ENCODE measurements at places on chromosomes 1 and 21.

DNA sequence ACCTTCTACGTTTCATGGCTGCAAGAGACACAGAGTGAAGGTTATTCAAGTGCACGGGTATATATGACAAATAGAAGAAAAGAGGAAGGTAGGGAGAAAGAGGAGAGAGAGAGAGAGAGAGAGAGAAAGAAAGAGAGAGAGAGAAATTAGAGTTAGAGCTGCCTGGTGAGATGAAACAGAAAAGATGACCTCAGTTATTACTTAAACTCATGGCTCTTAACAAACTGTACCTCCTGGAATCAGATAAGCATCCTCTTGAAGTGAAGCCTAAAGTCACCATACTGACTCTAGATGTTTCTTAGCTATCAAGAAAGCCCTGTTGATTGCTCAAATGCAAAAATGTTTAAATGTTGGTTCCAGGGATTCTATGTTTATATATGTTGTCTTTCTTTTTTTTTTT is 597.7 kb upstream of the ZP4 start:
- no peak for DNase-seq

- DNase-seq: no peak
Measured at GRCh38 chr1:31843506-31843905, 27.7 kb upstream of the SPOCD1 start.

DNA sequence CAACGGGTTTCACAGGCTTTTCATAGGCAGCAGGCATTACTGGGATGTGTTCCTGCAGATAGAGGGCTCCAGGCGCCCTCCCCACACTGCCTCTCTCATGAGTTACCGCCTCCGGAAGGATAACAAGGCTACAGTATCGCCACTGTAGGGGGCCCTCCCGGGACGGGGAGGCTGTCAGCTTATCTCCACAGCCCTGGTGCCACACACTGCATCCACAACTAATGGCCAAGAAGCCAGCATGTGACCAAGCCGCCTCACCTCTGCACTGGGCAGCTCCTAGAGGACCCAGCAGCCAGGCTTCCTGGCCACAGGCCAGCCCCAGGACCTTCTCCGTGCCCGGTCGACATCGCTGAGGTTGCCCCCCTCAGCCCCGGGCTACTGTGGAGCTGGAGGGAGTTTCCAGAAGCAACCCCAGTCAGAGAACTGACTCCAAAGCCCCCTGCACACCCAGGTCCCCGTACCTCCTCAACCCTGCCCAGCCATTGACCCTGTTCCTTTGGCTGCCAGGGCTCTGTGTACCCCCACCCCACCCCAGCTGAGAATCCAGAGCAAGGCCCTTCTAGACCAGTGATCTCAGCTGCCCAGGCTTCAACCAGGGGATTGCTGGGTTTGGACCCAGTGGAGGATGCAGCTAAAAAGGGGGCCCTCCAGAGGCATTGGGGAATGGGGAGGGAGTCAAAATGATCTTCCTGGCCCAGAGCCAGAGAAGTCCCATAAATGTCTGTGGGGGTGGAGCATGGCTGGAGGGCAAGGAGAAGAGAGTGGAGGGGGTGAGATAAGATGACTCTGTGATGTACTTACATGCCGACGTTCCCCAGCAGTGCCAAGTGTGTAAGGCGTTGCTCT is 45.0 kb downstream of the NEK2 start:
- DNase-seq: no peak

DNA sequence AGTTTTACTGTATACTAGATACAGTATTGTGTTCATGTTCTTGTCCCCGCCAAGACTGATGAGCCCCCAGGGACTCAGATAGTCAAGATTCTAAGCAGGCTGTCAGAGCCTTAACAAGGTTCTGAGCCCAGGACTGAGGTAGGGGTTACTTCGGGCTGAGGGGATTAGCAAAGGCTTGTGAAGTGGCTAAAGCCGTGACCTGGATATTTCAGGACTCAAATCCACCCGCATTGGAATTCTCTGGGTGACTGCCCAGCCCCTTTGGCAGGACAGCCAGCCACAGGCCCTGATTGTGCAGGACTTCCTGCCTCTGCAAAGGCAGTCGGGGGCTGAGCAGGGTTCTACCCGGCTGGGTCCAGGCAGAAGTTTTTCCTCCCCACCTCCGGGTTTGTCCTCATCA is at the start of gene PLA2G5:
PLA2G5 (plus strand) TSS at position 321 of the 400 bp plus-strand sequence. CDS start 14,637 bp downstream, outside the sequence.
- peak; percentile 20 for DNase-seq

DNA sequence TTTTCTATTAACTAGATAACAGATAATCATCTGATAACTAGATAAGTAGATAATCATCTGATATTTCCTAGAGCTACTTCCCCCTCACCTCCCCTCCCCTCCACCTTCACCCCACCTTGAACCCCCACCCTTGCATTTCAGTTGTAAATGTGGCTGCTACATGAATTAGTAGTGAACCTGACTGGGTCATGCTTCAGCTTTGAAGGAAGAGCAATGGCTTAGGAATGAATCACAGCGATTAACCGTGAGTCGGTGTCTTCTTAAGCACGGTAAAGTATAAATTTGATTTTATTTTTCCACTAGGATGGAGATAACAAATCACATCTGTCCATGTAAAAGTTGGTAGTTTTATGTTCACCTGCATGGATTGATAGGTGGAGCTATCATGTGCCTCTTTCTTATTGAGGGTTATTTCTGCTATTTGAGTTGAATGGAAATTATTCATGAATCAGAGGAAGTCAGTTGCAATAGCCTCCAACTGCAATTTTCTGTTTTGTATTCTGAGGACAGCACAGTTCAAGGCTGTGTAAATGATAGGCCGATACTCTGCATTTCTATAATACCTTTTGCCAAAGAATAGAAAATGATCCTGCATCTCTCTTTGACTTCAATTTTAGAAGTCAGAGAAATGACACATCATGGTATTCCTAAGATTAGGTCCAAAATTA is 235.0 kb downstream of the PTGER3 start:
- no peak for DNase-seq

- no peak for DNase-seq
Measured at GRCh38 chr1:233180641-233181364, 114.7 kb downstream of the PCNX2 start.

DNA sequence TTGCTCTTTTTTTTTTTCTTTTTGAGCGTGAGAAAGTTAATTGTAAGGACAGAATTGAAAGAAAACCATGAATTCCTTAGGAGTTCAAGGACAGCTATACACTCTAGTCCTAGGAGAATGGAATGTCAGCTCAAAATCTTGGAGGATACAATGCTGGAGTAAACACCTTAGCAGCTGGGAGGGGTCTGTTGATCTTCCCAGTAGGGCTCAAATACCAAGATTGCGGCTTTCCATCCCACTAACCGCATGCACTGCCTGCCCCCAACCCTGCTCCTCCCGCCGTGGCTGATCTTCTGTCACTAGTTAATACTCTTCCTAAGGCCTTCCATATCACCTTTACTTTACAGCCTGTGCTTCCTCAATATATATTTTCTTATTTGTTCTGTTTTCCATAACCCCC is 2.6 kb upstream of the PDC start:
- DNase-seq: no peak

DNA sequence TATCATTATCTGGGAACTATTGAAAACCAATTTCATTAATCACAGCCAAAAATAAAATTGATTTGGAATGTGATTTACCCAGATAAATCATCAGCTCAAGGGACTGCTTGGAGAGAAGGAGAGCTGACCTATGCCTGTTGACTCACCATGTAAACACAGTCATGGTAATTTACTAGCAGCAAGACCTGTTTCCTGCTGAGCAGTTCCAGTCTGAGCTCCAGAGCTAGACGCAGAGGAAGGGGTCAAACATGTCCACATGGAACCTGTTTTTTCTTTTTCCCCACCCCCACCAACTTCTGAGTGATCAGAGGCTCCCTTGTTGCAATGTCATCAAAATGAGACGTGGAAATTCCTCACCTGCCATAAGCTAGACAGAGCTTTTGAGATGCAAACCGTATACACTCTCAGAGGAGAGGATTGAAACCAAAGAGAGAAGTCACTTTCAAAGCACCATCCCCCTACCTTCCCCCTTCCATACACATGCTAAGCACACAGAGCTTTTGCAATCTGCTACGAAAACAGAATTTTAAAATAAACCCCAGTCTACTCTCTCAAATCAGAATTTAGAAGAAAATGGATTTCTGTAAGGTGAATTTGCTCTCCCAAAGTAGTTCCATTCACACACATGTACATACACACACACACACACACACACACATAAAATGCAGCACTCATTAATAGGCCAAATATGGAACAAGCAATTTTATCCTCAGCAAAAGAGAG is 55.9 kb upstream of the PTGFRN start:
- DNase-seq: peak; percentile 75

DNA sequence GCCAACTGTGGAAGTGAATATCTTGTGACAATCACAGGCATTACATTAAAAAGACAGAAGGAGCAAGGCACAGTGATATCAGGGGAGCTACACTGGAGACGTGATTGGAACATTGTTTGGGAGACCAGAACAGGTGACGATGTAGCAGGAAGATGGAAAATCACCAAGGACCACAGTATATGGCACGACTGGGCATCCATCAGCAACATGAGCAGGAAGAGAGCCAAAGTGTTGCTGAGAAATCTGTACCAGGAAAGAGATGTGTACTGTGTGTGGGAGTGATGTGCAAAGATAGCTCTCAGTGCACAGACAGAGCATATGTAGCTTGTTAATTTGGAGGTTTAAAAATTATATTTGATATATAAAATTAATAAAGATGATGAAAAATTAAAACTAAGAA is 790.6 kb upstream of the ADGRL2 start:
- no peak for DNase-seq

DNA sequence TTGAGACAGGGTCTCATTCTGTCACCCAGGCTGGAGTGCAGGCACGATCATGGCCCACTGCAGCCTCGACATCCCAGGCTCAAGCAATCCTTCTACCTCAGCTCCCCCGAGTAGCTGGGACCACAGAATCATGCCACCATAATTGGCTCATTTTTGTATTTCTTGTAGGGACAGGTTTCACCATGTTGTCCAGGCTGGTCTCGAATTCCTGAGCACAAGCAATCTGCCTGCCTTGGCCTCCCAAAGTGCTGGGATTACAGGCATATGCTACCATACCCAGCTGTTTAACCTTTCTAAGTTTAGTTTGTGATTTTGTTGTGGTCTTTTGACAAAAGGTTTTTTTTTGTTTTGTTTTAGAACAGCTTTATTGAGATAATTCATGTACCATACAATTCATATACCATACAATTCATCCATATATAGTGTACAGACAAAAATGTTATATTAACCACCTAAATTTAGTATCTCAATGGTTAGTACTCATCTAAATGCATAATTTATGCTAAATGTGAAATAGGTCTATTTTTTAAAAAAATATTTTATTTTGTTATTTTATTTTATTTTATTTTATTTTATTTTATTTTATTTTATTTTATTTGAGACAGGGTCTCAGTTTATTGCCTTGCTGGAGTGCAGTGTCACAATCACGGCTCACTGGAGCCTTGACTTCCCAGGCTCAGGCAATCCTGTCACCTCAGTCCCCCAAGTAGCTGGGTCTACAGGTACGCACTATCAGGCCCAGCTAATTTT is 8.9 kb downstream of the ZMPSTE24 start:
- DNase-seq: no peak

GRCh38 chr1:6014130-6014999 is 22.1 kb upstream of the NPHP4 start:
- no peak for DNase-seq

DNA sequence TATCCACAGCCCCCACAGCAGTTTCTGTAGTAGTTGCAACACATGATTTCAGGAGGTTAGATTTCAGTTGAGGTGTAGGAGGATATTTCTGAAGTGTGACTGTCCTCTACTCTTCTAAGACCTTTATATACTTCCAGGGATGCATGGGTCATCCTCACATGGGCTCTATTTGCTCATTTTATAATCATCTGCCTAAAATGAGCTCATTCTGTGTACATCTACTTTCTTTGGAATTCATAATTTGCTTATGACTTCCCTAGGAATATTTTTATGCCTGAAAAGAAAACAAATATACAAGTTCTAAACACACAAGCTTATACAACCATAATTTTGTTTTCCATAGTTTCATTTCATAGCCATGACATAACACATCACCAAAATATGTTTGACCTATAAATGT is at the start of gene KRTAP21-2:
KRTAP21-2 (minus strand) TSS at position 101 of the 400 bp plus-strand sequence; CDS start at position 44, 57 bp downstream.
- no peak for DNase-seq

DNA sequence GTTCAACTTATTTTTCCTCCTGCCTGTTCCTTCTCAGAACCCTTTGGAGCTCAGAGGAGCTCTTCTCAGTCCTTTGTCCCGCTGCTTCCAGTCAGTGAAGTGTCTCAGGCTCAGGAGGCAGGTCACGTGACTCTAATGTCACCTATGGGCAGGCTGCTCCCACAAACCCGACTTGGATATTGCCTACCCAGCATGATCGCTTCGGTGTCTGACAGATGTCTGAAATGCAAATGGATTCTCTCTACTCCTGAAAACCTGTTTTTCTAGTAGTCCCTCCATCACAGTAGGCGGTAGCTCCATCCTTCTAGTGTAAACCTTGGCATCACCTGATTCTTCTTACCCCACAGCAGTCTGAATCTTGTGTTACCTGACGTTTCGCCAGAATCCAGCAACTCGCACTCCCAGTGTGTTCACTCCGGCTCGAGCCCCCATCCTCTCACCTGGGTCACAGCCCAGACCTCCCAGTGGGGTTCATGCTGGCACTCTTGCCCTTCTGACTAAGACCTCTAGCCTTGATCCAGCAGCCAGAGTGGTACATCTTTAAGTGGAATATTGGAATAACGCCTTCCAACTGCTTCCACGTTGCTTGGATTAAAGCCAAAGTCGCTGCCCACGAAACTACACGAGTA is 5.4 kb downstream of the PADI6 start:
- DNase-seq: no peak

DNA sequence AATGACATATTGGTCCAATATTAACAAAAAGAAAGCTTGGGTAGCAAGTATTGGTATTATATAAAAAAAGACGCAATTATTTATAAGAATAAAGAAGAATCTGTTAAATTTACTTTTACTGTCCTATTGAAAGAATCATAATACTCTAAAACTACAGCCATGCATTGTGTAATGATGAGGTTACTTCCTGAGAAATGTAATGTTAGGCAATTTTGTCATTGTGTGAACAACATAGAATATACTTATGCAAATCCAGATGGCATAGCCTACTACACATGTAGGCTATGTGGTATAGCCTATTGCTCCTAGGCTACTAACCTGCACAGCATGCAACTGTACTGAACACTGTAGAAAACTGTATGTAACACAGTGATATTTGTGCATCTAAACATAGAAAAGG is 121.2 kb upstream of the PTGFR start:
- DNase-seq: no peak

Measured in colonic mucosa (tissue), 4 donors.